ENCODE measurements at places on chromosomes 5 and 9.

- no peak for DNase-seq
These were observed 2293.3 kb upstream of the C9orf72 start for GRCh38 chr9:29866556-29866955.

DNA sequence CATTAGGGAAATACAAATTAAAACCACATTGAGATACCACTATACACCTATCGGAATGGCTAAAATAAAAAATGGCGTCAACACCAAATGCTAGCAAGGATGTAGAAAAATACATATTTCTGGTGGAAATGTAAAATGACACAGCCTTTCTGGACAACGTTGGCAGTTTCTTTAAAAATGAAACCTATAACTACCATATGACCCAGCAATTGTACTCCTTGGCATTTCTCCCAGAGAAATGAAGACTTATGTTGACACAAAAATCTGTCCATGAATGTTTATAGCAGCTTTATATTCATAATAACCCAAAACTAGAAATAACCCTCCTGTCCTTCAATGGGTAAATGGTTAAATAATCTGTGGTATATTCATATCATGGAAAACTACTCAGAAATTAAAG is 188.7 kb upstream of the RAD23B start:
- no peak for DNase-seq

GRCh38 chr5:80959138-80959537 is 1.0 kb upstream of the RASGRF2 start:
- DNase-seq, result no peak

DNA sequence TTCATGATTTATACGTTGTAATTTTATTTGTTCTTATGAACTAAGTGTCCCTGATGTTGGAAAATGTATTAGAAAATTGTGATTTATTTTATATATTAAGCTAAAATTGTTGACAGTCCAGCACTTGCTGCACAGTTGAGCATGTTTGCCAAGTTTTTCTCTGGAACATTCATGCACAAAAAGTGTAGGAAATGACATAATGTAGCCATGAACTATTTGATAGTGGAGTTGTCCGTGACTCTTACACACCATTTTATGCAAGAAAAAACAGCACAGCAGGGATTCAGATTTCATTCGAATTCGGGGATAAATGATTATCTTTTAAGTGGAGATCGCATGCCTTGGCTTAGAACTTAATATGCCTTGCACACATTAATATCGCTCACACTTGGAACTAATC is 708.6 kb upstream of the WWC1 start:
- DNase-seq, result no peak

DNA sequence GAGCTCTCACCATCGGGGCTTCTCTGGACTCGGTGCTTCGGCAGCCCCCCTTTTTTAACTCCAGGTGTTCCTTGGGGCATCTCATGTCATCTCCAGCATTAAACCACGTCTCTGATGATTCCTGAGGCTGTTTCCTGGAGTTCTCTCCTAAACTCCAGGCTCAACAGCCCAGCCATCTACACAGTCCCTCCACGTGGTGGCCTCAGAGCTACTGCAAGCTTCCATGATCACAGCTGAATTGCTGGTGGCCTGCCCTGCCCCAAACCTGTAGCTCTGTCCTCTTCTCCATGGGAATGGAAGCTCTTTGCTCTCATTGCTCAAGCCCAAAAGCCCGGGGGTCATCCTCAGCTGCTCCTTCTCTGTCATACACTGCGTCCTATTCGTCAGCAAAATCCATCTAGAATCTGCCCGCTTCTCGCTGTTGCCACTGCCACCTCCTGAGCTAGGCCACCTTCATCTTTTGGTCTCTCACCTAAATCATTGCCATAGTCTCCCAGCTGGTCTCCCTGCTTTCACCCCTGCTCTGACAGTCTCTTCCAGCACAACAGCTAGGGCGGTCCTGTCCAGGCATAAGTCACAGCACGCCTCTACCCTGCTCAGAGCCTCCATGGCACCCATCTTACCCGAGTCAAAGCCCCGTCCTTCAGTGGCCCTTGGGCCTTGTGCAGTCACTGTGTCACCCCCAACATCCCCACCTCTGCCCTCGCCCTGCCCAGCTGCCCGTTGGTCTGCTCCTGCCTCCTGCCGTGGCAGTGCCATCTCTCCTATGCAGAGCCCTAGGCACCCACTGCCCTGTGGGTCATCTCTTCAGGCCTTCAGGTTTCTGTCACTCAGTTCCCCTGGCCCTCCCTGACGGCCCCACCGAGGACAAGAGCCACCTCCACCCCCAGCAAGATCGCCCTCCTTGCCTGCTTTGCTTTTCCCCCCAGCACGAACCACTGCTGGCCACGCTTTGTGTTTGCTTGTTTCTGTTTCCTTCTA is 6.4 kb downstream of the B4GALT7 start:
- no peak for DNase-seq

GRCh38 chr9:31248156-31248555 is 1136.3 kb upstream of the ACO1 start:
- no peak for DNase-seq

GRCh38 chr5:132057498-132058255 is 2.8 kb upstream of the IL3 start:
- peak; percentile 1 for DNase-seq

GRCh38 chr5:173735184-173735583 is 118.7 kb upstream of the BOD1 start:
- no peak for DNase-seq

DNA sequence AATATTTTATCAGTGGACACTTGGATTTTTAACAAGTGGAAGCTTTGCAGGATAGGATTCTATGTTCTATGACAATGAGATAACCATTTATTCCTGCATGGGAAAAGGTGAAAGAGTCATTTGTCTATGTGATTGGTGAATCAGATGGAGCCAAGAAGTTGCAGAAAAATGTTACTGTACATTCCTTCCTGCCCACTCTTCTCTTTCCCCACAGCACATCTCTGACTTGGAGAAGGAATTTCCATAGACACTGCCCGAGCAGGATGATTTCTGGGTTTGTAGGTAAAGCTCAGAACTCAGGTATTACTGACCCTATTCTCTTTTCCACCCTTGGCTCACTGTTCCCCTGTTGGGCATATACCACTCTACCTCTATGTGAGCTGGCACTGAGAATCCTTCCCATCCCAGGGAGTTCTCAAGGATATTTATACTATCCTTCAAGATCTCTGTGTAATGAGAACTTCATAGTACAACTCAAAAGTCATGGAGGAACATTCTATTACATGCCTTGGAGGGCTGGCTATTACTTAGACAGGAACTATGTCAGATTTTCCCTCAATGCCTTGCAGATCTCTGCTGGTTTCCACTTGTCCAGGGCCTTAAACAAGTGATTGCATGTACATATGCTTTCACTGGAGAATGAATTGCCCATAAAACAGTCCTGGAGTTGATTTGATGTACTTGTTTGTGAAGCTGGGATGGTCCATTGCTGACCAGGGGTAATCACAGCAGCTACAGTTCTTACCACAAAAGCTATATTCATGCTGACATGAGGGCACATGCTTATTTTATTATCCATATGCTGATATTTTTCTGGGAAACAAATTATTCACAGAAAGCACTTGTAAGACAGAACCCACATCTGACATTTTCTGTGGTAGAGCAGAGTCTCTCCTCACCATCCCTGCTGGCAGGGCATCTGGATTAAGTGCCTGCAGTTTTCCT is 24.1 kb downstream of the SLC1A3 start:
- DNase-seq, result no peak

- no peak for DNase-seq
These were observed 94.6 kb downstream of the KDM4C start for GRCh38 chr9:6852243-6852963.

DNA sequence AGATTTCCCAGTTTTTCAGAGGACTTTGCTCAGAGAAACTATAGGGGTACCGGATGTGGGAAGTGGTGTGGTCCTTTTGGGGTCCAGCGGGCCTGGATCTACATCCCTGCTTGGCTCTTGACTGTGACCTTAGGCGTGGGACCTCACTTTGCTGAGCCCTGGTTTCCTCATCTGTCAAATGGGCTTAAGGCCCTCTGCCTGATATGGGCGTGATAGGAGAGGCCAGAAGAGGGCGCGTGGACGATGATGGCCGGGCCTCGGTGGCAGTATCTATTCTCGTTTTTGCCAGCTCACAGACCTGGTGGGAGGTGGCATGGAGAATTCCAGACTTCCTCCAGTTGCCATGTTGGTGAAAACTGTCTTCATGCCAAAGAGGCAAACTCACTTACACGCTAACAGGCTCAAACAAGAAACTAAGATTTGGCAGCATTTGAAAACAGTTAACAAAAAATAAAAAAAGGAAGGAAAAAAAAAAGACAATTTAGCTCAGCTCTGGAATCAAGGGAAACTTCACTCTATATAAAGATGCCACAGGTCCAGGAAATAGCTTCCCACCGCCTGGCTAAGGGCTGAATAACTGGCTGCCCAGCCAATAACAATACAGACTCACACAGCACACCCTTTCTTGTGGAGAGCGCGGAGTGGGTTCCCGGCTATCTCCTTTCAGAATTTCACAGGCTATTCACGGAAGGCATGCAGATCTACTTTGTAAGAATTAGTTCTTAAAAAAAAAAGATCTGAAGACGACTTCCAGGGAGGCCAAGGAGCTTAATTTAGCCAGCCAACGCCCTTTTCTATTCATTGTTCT is 1.7 kb downstream of the SH3PXD2B start:
- DNase-seq, result no peak

DNA sequence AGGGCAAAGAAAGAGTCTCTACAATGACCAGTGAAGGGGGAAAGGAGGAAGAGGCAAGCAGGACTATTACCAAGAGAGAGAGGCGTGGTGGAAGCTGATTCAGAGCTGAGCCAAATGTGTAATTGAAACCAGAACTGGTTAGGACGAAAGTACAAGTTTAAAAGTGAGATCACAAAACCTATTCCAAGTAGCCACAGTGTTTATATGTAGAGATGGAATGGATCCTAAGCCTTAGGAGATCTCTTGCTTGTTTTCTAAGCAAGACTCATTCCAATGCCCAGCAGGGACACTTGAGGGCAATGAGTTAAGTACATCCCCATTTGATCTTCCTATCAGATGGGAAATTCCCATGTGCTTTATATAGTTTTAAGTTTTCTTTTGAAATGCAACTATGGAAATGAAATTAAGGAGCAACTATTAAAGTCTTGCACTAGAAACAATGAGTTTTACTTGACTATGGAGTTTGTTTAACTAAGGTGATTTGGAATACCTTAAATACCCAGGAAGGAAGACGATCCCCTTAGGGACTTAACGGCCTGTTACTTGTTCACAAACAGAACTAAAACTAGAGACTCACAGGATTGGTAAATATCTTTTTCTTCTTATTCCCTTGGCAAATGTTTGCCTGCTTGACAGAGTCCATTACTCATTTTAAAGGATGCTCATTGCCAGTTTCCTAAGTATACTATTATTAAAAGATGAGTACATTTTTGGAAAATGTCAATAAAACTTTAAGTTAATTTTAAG is 51.1 kb upstream of the SNX2 start:
- no peak for DNase-seq

DNA sequence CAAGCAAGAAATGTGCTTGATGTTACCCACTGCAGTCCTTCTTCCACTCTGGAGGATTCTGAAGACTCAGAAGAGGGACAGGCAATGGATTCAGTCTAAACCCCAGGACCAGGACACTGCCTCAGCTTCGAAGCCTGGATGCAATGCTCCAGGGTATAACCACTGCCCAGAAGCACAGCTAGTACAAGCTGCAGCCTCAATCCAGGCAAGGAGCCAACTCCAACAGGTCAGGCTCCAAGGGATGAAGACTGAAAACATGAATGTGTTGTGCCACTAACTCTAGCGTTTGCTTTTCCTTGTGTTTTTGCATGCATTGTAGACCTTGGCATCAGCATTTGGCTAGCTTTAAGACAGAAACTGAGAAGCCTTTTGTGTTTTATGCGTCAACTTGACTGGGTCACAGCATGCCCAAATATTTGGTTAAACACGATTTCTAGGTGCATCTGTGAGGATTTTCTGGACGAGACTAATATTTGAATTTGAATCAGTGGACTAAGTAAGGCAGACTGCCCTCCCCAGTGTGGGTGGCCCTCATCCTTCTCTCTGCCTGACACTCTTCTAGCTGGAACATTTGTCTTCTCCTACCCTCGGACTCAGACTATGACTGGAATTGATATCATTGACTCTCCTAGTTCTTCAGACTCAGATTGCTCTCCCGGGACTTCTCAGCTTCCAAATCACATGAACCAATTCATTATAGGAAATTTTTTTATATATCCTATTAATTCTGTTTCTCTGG is 20.5 kb upstream of the GPX3 start:
- no peak for DNase-seq

DNA sequence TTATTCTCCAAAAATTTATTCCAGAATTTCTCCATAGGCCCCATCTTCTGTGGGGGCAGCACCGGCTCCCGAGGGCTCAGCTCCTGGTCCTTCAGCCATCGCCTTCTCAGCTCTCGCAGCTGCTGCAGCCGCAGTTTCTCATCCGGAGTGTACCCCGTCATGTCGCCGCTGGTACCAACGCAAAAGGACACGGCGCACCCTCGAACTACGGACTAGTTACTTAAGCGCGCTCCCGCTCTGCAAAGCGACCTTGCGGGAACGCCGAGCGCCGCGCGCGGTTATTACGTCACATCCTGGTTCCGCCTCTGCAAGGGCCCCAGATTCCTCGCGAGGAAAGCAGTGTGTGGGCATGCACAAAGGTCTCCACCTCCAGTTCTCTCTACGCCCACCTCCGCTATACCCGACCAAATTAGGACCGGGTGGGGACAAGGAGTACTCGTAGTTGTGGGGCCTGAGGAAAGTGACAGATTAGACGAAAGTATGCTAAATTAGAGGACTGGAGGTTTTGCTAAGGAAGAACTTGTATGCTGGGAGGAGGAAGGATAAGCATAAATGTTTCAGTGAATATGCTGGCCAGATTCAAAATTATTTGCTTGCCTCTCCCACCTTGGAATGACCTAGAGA is at the start of gene NDUFB6:
NDUFB6 (minus strand) TSS at position 260 of the 624 bp plus-strand sequence; CDS start at position 161, 99 bp downstream.
- DNase-seq, result peak; percentile 96

- DNase-seq, result peak; percentile 27
These were observed 8.6 kb downstream of the PDCD1LG2 start for GRCh38 chr9:5518937-5519319.

GRCh38 chr5:40410964-40411635 is 268.6 kb upstream of the PTGER4 start:
- no peak for DNase-seq

GRCh38 chr5:168712280-168712924 is 133.2 kb upstream of the PANK3 start:
- no peak for DNase-seq
